ENCODE measurements at places on chromosomes 16 and 17.

DNA sequence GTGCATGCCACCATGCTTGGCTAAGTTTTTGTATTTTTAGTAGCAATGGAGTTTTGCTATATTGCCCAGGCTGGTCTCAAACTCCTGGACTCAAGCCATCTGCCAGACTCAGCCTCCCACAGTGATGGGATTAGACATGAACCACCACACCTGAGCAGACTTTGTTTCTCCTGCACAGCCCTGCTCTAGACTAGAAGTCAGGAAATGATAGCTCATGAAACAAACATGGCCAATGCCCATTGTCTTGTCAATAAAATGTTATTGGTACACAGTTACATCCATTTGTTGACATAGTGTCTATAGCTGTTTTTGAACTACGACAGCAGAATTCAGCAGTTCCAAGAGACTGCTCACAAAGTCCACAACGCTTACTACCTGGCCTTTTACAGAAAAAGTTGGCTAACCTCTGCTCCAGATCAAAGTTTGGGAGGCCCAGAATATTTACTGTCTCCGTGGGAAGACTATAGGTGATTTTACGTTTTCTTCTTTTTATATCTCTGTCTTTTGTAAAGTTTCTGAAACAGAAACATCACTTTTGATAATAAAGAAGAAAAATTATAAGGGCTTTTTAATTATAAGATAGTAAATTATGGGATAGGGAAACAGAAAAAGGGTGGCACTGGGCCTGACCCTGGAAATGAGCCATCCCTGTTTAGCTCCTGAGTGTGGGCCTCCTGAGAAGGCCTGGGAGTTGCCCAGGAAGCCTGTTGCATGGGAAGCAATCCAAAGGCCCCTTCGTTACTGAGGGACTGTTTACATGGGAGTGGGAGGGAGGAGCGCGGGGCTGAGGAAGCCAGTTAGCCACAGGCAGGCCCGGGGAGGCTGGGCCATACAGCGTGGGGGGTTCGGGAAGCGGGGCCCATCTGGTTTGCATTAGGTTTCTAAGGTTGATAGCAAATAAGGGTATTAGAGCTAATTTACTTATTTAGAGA, 201.5 kb downstream of the IRF8 start:
- no peak for DNase-seq

- DNase-seq, result no peak
These were observed 5.3 kb downstream of the ATP6V0A1 start for GRCh38 chr17:42463976-42464400.

DNA sequence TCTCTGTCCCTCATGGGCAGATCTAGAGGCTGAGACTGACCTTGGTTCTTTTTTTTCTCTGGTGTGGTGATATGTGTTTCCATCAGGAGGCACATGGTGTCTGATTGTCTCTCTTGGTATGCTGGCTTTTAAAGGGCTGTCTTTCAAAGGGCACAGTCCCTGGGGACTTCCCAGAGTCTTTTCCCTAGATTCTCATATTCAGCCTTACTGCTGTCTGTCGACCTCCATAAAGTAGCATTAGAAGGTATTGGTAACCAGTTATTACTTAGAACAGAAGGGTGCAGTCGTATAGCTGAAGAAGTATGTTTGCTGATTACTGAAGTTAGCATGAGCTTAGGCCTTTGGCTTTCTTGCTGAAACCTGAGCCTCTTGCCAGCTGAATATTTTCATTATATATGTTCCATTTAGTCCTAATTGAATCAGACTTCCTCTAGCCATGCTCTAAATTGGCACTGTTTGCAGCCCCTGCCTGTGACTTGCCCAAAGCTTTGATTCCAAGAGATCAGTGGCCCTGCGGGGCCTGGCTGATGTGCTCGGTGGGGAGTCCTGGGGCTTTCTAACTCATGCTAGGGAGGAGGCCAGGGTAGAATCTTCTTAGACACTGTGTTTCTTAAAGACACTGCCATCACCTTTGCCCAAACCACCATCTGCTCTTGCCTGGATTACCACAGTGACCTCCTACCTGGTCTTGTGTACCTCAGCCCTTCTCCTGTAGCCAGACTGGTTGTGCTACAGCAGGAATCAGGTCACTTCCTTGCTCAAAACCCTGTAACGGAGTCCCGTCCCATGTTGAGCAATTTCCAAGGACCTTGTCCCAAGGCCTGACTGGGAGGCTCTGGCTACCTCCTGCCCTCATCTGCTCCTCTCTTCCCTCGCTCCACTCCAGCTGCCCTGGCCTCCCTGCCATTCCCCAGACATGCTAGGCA, 71.5 kb downstream of the WWP2 start:
- no peak for DNase-seq

- DNase-seq, result no peak
These were observed 220.6 kb upstream of the CHMP6 start for GRCh38 chr17:80770881-80771611.

GRCh38 chr17:75848523-75849278, 4.5 kb upstream of the UNC13D start:
- DNase-seq, result no peak

GRCh38 chr16:63067141-63067540, 1030.9 kb upstream of the CDH8 start:
- no peak for DNase-seq

- no peak for DNase-seq
These were observed 13.4 kb downstream of the SNX20 start for GRCh38 chr16:50667497-50668367.

DNA sequence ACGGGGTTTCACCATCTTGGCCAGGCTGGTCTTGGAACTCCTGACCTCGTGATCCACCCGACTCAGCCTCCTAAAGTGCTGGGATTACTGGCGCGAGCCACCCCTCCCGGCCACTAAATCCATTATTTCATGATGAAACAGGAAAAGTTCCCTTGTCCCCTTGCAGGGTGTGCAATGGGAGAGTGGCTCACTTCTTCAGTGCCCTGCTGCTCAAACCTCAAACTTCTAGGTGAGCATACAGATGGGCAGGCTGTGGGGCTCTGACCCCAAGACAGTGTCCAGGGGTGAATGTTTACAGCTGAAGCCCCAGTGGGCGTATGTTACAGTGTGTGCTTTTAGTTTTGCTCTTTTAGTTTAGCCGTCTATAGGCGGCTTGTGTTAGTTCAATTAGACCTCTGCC, 34.7 kb downstream of the GJC1 start:
- no peak for DNase-seq

DNA sequence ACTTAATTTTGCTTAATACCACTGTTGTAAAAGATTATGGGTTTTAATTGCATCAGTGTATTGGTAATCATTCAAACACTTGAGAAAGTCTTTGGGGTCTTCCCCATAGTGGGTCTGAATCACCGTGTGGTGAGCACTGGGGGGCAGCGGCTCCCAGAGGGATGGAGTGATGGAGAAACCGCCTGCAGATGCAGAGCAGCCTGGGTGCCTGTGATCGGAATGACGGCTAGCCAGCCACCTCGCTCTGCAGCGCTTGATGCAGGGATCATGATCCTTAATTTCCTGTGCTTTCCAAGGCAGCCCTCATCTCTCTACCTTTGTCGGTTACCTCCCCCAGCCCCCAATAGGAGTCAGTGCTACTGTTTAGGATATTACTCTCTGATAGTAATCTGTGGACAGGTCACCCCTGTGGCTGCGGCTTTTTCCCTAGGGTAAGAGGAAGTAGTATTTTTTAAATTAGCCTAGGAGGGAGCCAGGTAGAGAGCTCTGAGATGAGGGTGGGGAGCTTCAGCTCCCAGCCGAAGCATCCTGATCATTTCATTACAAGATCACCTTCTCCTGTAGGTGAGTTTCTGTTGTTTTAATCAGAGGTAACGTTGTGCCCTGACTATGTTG, 135.6 kb downstream of the MSI2 start:
- no peak for DNase-seq

Data from thoracic aorta (tissue), 2 donors.